ENCODE measurements at places on chromosomes 12 and 14.

DNA sequence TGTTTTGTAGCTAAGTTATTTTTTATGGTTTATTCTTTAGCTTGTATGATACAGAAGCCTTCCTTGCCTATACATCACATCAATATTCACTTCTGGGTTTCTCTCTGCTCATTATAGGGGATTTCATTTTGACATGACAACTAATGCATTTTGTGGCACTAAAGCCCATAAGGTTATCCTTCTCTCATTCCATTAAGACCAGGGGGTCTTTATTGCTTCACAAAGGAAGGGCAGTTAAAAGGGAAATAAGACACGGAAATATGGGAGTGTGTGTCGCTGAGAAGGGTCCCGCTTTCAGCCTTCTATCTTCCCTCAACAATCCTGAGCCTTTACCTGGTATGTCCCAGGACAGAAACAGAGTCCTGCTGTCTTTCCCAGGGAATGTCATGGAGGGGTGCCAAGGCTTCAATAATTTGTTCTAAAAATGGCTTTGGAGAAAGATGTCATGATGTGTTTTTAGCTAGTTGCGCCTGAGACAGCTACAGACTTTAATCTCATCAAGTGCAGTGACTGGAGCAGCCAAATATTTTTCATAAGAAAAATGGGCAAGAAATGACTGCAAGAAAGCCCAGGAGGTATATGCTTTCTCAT, 1145.4 kb upstream of the TMEM132C start:
- no peak for DNase-seq

- no peak for DNase-seq
Measured at GRCh38 chr12:4947253-4947652, 37.5 kb downstream of the KCNA1 start.

GRCh38 chr12:32140877-32141276, 34.2 kb downstream of the BICD1 start:
- DNase-seq = peak; percentile 40

DNA sequence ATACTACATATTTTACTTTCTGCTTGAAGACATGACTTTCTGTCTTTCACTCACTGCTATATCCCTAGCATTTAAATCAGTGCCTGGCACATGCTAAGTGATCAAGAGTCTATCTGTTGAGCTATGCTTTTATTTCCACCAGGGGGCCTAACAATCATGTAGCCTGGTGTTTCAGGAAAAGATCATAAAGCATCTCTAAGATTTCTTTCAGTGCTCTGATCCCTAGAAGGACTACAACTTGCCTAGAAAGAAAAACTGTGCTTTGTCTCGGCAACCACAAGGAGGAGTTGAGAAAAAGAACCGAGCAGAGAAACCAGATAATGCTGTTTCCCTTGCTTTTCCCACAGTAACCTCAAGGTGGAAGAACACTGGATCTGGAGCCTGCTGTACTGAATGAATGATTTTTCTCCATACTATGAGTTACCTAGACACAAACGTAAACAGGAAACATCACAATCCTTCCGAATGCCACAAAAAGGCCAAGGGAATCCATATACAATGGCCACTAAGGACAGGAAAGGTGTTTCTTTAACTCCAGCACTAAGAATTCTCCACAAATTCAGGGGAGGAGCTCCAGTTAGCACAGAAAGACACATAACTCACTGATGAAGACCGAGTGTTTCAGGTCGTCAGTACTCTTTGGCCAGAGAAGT, 1.2 kb downstream of the CRY1 start:
- peak; percentile 58 for DNase-seq

GRCh38 chr12:6226002-6226678, 25.9 kb downstream of the CD9 start:
- DNase-seq = no peak

DNA sequence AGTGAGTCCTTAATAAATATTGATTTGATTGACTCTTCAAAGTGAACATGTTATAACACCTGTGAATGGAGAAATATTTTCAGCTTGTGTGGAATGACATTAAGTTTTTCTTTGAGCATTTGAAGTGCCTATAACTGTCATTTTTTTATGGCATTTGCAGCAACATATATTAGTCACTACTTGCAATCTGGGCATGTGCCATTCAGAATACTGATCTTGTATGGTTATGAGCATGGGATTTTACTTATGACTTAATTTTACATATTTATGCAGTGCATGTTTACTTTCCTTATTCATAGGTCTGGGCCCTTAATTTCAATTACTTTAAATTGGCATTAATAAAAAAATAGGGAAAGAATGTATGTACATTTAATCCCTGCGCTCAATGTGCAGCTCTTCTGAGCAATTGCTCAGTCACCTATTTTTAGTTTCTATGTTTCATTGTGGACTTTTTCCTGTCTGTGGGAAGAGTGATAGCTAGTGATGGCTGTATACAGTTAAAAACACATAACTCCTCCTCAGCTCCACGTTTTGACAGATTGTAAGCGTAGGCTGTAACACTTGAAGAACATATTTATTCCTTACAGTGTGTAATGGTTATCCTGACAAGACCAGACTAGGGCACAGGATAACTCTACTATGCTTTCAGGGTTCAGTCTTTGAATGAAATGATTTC, 339.6 kb downstream of the SNAPC1 start:
- no peak for DNase-seq

GRCh38 chr14:81476816-81477215, 56.8 kb downstream of the SEL1L start:
- no peak for DNase-seq

DNA sequence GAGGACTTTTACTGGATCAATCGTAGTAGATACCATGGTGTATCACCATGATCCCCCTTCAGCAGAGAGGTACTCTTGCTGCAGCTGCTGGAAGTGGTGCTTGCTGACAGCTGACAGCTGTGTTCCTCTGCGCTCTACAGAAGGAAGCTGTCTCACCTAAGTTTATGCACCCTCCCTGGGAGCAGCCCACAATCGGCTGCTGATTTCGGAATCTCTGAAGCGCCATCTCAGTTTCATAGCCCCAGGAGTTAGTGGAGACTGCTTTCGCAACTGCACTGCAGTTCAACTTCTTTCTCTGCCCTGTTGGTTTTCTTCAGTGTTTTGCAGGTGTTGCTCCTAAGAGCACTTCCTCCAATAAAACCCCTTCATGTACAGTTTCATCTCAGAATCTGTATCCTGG, 237.9 kb downstream of the PAWR start:
- no peak for DNase-seq

DNA sequence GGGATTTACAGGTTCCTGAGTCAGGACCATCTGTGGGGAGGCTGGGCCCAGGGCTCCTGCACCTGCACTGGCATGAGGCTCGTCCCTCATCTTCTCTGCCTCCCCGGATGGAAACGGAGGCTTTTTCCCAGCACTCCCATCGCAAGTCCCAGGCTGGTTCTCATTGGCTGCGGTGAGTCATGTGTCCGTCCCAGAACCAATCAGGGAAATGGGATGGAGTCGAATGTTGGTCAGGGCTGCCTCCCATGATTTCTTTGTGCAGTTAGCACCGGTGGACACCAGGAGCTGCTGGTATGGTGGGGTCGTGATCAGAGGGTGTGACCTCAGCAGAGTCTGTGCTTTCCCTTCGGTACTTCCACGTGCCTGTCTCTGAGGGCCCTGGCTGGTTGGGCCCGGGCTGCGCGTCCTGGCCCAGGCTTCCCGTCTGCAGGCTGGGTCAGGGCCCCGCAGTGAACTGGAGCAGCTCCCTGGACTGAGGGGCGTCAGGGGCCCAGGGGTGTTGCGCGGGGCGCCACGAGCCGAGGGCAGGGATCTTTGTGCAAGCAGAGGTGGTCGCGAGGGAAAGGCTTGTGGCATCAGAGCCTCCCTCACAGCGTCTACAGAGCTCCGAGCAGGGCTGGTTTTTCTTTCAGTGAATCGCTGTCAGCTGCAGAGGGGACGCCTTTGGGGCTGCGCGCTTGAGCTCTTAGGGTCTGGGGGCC, 168.1 kb downstream of the ADGRD1 start:
- no peak for DNase-seq

- DNase-seq = no peak
Measured at GRCh38 chr12:52081263-52081733, 1.8 kb downstream of the SMIM41 start.

GRCh38 chr12:99765469-99766114, 118.0 kb downstream of the GARIN6 start:
- DNase-seq = no peak

DNA sequence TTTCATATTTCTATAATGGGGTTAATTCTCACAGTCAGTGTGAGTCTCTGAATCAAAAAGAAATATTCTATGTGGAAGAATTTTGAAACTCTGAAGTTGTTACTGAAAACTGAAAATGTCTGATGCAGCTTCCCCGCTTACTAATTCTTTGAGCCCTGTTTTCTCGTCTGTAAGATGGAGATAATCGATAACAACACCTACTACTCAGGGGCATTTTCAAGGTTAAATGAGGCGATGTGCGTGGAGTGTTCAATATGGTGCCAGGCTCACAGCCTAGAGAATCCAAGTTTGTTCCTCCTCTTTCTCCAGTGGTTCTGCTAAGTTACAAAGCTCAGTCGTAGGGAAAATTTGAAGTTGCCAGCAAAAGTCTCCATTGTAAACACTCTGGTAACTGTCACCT, 391.4 kb downstream of the FUT8 start:
- no peak for DNase-seq

GRCh38 chr12:100895192-100895591, 100.6 kb downstream of the ANO4 start:
- no peak for DNase-seq

DNA sequence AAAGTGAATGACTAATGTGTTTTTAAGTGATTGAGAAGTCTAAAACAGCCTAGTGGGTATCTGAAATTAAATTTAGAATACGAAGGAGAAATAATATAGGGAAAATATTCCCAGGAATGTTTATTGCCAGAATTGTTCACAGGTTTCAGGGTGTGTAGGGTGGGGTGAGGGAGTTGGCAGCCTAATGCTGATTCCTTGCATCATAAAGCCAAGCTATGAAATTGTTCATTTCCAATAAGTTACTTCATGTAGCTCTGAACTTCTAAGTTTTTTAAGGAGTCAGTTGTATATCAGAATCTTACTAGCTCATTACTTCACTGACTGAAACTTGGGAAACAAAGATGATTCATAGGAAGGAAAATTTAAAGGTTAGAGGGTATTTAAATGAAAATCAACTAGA, 56.4 kb downstream of the RAB35 start:
- no peak for DNase-seq

- no peak for DNase-seq
Measured at GRCh38 chr12:53748072-53748840, 3.5 kb downstream of the CISTR start.

DNA sequence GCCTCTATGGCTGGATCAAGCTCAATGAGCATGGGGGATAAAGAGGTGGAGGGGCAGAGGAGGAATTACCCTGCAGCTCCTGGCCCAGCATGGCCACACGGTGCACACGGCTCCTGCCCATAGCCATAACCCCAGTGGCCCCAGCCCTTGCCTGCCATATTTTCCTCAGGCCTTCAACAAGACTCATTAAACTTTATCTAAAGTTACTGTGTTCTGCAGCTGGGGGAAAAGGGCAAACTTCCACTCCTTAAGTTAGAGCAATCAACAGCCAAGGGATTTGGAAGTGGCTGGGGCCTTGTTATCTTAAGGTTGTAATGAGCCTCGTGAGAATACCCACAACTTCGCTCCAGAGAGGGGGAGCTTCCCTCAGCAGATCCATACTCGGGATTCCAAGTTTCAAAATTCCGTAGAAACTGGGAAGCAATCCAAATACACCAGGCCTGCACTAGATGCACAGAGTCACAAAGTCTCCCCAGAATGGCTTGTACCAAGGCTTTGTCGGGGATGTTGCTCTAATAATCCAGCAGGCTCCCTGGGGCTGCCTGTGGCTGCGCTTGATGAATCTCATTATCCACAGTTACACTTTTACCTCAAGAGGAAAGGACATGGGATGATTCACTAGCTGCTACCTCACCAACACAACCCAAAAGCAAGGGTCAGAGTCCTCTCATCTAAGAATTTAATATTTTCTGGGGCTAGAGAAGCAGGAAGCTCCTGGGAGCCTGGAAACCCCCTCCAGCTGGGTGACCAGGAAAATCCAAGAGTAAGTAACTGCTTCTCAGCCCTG, 13.0 kb upstream of the OR6J1 start:
- DNase-seq = no peak

DNA sequence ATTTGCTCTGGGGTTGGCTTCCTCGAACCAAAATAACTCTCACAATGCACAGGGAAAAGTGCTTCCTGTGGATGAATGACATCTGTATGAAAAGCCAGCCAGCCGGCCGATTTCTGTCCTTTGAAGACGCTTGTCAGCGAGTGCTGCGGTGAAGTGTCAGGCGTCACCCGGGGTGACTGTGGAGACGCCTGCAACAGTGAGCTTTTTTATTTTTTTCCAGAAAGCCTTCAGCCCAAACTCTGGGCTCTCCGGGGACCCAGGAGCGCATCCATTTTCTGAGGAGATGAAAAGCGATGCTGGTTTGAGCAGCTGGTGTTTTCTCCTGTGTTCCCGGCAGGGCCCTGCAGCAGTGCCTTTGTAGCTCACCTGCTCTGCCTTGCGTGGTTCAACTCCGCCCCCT, 147.9 kb upstream of the MYL2 start:
- DNase-seq = no peak

GRCh38 chr12:120077260-120077659, 39.3 kb downstream of the RAB35 start:
- DNase-seq = no peak

- DNase-seq = no peak
Measured at GRCh38 chr12:93261505-93262094, 116.1 kb upstream of the NUDT4 start.

GRCh38 chr12:93812626-93813025, 135.5 kb downstream of the CRADD start:
- DNase-seq = no peak

DNA sequence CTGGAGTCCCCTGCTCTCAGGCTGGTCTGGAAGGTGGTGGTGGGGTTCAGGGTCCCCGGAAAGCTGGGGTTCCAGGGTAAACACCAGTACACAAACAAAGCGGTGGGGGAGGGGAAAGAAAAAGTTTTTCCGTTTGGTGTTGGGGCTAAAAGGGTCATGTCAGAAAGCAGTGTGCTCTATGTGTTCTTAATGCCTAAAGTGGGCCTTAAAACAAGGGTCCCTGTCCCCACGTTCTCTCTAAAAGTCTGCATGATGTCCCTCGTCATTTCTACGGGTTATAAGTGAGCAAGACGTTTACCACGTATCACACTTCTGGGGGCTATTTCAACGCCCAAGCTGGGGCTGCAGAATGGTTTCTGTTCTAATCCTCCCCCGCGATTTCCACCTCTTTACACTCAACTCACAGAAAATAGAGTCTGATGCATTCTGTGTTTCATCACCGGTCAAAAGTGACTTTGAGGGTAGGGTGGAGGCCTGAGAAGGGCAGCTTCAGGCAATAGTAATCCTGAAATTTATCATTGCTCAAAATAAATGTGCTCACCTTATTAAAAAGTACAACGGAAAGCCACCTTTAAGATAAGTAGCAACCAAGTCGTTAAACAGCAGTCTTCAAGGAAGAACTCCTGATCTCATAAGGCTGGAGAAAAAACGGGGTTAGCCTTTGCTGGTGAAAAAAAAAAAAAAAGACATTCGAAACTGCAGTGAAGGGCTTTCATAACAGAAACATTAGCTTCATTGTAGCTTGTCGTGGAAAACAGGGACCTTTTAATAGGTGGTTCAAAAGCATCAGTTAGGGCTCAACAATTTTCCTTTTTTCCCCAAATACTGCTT, 63.9 kb upstream of the PTGR2 start:
- no peak for DNase-seq
